ENCODE measurements at places on chromosomes 6 and 20.

GRCh38 chr6:144344646-144345045 is 59.5 kb downstream of the UTRN start:
- H3K27ac ChIP-seq: no peak overlapping the region
- no peaks in the 10 kb centered on the region for H3K27me3 ChIP-seq
- H3K36me3 ChIP-seq: no peaks in the 10 kb centered on the region
- peaks cover 25% of the 10 kb centered on the region for H3K4me1 ChIP-seq
- H3K4me3 ChIP-seq: no peak overlapping the region
- DNase-seq: no peak

GRCh38 chr20:62241506-62241905 is 3.2 kb downstream of the OSBPL2 start:
- peaks cover 3% of the 10 kb centered on the region for H3K4me1 ChIP-seq
- H3K27me3 ChIP-seq: no peaks in the 10 kb centered on the region
- no peak overlapping the region for H3K4me3 ChIP-seq
- DNase-seq: no peak
- peaks cover 18% of the 10 kb centered on the region for H3K36me3 ChIP-seq
- H3K27ac ChIP-seq: no peak overlapping the region

DNA sequence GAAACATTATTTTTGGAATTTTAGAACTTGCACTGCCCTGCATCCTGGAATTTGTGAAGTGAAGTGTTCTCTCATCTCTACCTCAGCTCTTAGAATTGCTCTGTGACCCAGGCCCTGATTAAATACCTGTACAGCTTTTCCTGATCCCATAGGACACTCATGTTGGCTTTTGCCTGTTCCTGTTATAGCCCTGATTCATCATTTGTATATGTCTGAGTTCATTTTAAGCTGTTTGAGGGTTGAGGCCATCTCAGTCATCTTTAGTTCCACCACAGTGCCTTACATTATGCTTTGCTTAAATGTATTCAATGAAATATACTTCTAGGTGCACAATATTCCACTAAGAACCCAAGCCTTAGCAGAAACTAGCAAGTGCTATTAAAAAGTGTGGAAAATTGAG is 26.4 kb downstream of the ZFAND3 start:
- no peak for DNase-seq
- H3K27ac ChIP-seq: no peak overlapping the region
- no peaks in the 10 kb centered on the region for H3K36me3 ChIP-seq
- H3K4me3 ChIP-seq: no peak overlapping the region
- H3K4me1 ChIP-seq: peaks cover 10% of the 10 kb centered on the region
- H3K27me3 ChIP-seq: no peaks in the 10 kb centered on the region

GRCh38 chr20:10385850-10386544 is 48.0 kb downstream of the MKKS start:
- no peak overlapping the region for H3K27ac ChIP-seq
- no peak overlapping the region for H3K4me3 ChIP-seq
- DNase-seq: no peak

- peak overlapping the region; percentile 66 for H3K27ac ChIP-seq
- H3K36me3 ChIP-seq: peaks cover 14% of the 10 kb centered on the region
- H3K27me3 ChIP-seq: no peaks in the 10 kb centered on the region
- peak overlapping the region; percentile 90 for H3K4me3 ChIP-seq
Observed at GRCh38 chr6:31740397-31741223, 805 bp downstream of the MSH5 start.

- DNase-seq: peak; percentile 62
- no peak overlapping the region for H3K4me3 ChIP-seq
- H3K27me3 ChIP-seq: no peaks in the 10 kb centered on the region
- H3K27ac ChIP-seq: peak overlapping the region; percentile 40
Observed at GRCh38 chr20:25361287-25361683, 29.4 kb downstream of the ABHD12 start.

DNA sequence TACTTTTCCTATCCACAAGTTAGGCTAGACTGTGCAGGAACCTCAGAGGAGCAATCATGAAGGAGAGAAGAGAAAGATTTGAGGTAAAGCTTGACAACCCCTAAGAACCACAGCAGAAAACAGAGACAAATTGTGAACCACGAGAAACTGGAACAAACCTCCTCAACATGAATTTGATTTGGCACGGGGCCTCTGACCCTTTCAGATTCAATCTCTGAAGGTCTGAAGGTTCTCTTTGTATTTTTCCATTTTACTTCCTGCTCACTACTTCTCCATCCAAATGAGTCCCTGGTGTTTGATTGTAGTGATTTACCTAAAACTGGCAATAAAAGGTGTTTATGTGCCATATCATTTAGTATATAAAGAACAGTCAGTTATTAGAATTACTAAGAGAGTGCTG is 126.1 kb upstream of the STXBP5 start:
- H3K4me3 ChIP-seq: no peak overlapping the region
- H3K27me3 ChIP-seq: no peaks in the 10 kb centered on the region
- H3K27ac ChIP-seq: no peak overlapping the region
- no peaks in the 10 kb centered on the region for H3K36me3 ChIP-seq
- H3K4me1 ChIP-seq: peaks cover 4% of the 10 kb centered on the region
- no peak for DNase-seq

DNA sequence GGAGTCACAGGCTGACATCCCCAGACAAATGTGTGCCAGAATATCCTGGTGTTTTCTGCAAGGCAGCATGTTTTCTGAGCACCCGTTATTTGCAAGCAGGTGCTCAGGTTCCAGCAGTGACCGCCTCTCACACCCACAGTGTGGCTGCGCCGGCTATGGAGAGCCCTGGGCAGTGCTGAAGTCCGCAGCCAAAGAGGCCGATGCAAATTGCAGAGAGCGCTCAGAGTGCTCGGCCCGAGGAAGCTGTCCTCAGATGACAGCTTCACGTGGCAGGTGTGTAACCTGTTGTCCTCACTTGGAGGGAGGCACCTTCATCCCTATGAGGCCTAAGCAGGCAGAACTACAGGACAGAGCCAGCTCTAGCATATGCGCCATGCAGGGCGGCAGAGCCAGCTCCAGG is 23.5 kb upstream of the MPC1 start:
- peaks cover 5% of the 10 kb centered on the region for H3K4me1 ChIP-seq
- no peak for DNase-seq
- H3K36me3 ChIP-seq: peaks cover 5% of the 10 kb centered on the region
- no peak overlapping the region for H3K4me3 ChIP-seq
- H3K27ac ChIP-seq: no peak overlapping the region

DNA sequence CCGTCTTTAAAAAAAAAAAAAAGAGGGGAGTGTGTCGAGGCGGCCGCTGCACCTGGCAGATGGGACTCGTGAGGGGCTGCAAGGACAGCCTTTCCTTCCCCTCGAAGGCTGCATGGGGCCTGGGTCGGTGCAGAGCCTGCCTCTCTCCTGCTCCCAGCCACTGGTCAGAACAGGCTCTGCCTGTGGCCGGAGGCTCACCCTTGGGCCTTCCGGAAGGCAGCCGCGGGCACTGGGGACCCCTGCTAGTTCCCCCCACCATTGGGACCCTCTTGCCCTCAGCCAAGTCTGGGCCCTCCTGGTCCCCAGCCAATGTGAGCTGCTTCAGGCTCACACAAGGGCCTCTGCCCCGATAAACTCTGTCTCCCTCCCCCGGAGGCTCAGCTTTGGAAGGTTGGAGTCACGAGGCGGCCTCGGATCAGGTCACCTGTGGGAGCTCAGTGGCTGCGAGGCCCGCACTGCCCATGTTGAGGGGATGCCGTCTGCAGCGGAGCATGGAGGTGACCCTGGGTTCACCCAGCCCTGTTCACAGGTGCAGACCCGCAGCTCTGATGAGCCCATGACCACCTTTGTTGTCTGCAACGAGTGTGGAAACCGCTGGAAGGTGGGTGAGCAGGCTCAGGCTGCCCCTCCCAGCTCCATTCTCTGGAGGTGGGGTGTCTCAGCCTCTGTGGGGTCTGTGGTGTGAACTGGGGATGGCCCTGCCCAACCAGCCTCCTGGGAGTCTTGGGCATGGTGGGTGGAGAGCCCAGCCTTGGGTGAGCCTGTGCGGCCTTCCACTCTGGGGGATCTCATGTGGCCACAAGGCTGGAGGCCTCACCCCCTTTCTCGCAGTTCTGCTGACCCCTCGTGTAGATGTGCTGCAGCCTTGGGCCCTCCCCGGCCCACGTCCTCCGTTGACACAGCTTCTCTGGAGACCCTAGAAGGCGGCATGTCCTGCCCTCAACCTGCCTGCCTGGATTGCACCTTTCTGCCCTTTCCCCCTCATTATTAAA is 7.7 kb downstream of the RGS19 start:
- DNase-seq: no peak
- no peaks in the 10 kb centered on the region for H3K36me3 ChIP-seq
- H3K4me3 ChIP-seq: no peak overlapping the region
- no peaks in the 10 kb centered on the region for H3K27me3 ChIP-seq
- H3K27ac ChIP-seq: no peak overlapping the region

DNA sequence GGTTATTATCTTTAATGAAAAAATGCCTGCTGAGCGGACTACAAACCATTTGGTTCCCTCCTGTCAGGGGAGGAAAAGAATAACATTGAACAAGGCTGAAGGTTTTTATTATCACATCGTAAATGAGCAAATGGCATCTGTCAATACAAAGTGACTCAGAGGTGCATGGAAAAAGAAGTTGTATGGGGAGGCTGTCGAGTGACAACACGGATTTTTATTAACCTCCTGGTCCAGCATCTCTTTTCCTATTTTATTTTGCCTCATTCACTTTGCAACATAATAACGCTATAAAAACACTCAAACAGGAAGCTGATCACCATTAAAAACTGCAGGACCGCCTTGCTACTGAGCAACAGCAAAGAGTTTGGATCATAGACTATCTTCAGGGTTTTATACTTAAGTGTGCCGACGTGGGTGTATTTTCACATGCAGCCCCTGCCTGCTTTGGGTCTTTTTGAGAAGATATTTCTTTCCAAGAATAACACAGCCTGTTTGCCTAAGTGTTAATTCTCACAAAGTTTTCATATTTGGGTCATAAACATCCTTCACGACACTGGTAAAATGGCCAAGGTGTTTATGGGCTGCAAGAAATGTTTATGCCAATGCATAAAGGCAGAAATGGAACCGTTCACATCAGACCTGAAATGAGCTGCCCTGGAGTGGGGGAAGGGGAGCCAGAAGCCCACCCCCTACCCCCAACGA is 132.1 kb upstream of the SALL4 start:
- H3K4me3 ChIP-seq: peak overlapping the region; percentile 56
- no peaks in the 10 kb centered on the region for H3K36me3 ChIP-seq
- H3K27ac ChIP-seq: no peak overlapping the region
- no peaks in the 10 kb centered on the region for H3K27me3 ChIP-seq

DNA sequence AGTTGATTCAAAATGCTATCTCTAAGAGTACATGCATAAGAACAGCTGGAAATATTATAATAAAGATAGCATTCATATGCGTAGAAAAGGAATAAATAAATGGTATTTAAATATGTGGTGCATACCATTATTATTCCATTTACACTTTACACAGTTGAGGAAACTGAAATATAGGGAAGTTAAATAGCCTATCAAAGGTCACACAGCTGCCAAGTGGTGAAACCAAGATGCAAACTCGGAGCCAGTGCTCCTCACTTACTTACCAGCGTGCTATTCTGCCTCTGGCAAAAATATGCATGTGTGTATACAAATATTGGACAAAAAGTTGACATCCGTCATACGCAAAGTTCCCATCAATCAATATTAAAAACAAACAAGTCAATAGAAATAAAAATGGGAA is 22.3 kb upstream of the ANKEF1 start:
- H3K27ac ChIP-seq: no peak overlapping the region
- no peak for DNase-seq
- no peaks in the 10 kb centered on the region for H3K4me1 ChIP-seq
- H3K36me3 ChIP-seq: no peaks in the 10 kb centered on the region
- no peaks in the 10 kb centered on the region for H3K27me3 ChIP-seq
- no peak overlapping the region for H3K4me3 ChIP-seq

- H3K36me3 ChIP-seq: no peaks in the 10 kb centered on the region
- H3K4me3 ChIP-seq: no peak overlapping the region
- no peaks in the 10 kb centered on the region for H3K27me3 ChIP-seq
- no peaks in the 10 kb centered on the region for H3K4me1 ChIP-seq
Observed at GRCh38 chr6:51827580-51827979, 259.8 kb downstream of the PKHD1 start.

DNA sequence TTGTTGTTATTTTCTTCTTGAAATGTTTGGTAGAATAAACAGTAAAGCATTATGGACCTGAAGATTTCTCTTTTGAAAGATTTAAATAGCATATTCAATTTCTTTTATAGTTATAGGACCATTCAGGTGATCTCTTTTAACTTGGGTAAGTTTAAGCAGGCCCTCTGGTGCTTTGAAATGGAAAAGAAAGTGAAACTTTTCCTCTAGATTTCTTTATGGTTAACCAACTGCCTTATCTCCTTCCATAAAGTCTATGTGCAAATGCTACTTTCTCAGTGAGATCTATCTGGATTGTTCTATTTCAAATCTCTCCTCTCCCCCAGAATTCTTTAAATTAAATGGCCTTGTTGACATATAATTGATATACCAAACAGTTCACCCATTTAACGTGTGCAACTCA is 54.0 kb downstream of the PHACTR2 start:
- H3K4me3 ChIP-seq: no peak overlapping the region
- peaks cover 2% of the 10 kb centered on the region for H3K4me1 ChIP-seq
- no peaks in the 10 kb centered on the region for H3K36me3 ChIP-seq

GRCh38 chr6:30570740-30571074 is 535 bp upstream of the ABCF1 start:
- H3K36me3 ChIP-seq: no peaks in the 10 kb centered on the region
- peak overlapping the region; percentile 99 for H3K4me3 ChIP-seq
- peaks cover 23% of the 10 kb centered on the region for H3K4me1 ChIP-seq
- peak overlapping the region; percentile 98 for H3K27ac ChIP-seq
- no peaks in the 10 kb centered on the region for H3K27me3 ChIP-seq

GRCh38 chr6:7042056-7042653 is 65.6 kb upstream of the RREB1 start:
- DNase-seq: no peak
- no peak overlapping the region for H3K27ac ChIP-seq
- no peak overlapping the region for H3K4me3 ChIP-seq
- H3K4me1 ChIP-seq: no peaks in the 10 kb centered on the region

DNA sequence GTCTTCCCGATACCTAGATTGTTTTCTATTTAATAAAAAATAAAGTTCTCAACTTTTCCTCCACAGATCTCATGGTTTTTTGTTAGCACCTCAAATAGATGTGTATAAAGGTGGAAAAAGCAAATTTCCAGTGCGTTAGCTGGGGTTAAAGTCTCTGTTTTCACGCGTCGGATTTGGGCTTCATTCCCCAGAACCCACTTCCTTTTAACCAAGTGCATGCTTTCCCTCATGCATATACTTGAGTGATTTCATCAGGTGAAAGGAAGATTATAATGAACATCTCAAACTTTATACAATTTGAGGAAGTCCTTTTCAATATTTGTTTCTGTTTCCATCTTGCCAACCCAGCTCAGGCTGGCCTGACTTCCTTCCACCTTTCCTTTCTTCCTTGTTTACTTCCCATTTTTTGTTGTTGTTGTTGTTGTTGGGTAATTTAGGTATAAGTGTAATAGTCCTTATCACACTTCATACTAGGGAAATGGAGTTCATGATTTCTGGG is 43.9 kb upstream of the GGTLC1 start:
- H3K4me3 ChIP-seq: no peak overlapping the region
- no peaks in the 10 kb centered on the region for H3K36me3 ChIP-seq
- no peaks in the 10 kb centered on the region for H3K4me1 ChIP-seq
- no peak overlapping the region for H3K27ac ChIP-seq

- no peaks in the 10 kb centered on the region for H3K27me3 ChIP-seq
- no peaks in the 10 kb centered on the region for H3K4me1 ChIP-seq
- H3K4me3 ChIP-seq: no peak overlapping the region
- peaks cover 82% of the 10 kb centered on the region for H3K36me3 ChIP-seq
Observed at GRCh38 chr6:89689732-89690131, 51.2 kb upstream of the LYRM2 start.
